Cardiac septum (tissue), 1 donor: ENCODE measurements at places on chromosomes 11 and 22. TPM values are rescaled to one million over a fixed set of nuclear protein-coding genes. Genes with fewer than 3 reads are reported as not detected.

GRCh38 chr22:37219533-37219932 is 7.3 kb upstream of the SSTR3 start:
- no peak for DNase-seq

GRCh38 chr22:29903371-29903770 is 20.4 kb downstream of the MTMR3 start:
- no peak for DNase-seq

Gene CRYBB2
- total RNA-seq = not detected

DNA sequence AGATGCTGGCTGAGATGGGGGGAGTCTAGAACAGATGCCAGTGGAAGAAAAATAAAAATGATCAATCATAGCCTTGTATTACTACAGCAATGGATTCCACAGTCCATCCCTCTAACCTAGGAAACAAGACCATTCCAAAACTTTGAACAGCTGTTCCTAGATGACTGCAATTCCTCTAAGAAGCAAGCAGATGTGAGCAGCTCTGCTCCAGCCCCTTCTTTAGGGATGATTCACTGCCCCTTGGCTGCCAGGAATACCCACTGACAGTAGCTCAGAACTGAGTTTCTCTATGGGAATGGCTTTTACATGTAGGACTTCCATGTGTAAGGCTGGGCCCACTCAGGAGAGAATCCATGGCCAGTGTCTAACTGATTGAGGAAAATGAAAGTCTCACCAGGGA is 943.9 kb downstream of the OPCML start:
- no peak for DNase-seq

Gene SOX6
- 34.6 TPM for total RNA-seq

GRCh38 chr11:109641549-109641948 is 219.6 kb downstream of the C11orf87 start:
- no peak for DNase-seq

GRCh38 chr22:39932918-39933649 is 27.1 kb upstream of the TMA7B start:
- no peak for DNase-seq

- no peak for DNase-seq
These were observed 93.2 kb downstream of the EXT2 start for GRCh38 chr11:44188643-44189042.

- no peak for DNase-seq
These were observed 155.2 kb downstream of the TRIM29 start for GRCh38 chr11:119982517-119983239.
